ENCODE measurements at places on chromosomes 7 and 10.

DNA sequence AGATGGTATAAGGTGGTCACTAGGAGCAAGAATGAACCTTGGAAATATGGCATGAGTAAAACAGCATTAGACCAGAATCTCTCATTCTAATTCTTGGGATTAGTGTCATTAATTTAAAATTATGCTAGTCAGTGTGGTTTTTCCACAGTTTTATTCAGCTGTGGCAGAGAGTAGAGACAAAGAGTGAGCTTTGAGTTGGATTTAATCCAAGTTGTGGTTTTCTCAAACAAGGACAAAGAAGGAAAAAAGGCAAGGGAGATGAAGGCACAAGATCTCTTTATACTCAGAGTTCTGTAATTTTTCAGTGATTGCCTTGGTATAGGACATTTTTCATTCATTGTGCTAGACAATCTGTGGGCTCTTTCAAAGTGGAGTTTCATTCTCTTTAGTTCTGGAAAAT, 28.2 kb upstream of the AKAP9 start:
- no peak for DNase-seq

DNA sequence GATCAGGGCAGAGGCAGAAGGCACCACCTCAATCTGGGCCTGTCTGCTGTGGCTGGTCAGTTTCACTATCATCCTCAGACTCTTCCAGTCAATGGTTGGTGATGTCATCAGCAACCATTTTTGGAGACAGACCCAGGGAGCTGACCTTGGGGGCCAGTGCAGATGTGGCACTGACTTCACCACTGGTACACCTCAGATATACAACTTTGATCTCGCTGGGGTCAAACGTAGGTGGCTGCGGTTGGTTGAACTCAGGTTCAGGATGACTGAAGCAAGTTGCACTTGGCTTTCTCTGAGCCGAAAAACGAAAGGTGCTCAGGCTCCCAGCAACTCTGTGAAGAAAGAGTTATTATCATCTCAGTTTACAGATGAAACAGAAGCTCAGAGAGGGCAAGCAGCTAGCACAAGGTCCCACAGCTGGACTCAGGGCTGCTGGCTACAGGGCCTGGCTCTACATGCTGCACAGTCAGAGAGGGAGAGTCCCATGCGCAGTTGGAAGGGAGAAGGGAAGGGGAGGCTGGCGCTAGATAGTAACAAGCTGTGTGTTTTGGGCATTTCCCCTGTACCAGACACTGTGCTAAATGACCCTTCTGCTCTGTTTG, 27.2 kb downstream of the ANKRD16 start:
- no peak for DNase-seq

DNA sequence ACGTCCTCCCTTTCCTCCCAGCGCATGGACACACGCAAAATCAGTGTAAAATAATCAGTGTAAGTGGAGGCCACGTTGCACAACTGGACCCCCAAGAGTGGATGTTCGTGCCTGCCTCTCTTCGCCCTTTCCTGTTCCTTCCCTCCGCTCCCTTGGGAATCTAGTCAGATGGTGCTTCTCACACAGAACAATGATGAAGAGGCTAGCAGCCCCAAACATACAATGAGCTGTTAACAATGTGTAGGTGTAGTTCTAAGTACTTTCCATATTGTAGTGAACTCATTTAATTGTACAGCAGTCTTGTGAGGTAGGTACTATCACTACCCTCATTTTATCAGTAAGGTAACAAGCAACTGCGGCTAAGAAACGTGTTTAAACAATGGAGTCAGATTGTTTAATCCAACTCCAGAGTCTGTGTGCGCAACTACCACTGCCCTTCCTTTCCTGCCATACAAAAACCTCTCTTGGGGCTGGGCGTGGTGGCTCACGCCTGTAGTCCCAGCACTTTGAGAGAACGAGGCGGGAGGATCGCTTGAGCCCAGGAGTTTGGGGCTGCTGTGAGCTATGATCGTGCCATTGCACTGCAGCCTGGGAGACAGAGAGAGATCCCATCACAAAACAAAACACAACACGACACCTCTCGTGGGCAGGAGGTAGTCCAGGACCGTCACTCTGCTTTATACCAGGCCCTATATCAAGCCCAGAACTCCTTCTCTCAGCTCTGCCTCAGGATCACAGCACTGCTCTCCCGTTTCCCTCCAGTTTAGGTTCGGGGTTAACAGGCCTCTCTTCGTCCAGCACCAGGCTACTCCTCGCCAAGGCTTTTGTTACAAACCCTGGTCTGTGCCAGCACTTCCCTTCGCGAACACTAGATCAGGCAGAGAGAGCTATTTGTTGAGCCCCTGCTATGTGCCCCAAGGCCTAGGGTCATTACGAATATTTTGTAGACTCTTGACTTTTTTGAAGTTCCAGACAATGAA, 1.1 kb downstream of the FKBP9 start:
- DNase-seq, result no peak

DNA sequence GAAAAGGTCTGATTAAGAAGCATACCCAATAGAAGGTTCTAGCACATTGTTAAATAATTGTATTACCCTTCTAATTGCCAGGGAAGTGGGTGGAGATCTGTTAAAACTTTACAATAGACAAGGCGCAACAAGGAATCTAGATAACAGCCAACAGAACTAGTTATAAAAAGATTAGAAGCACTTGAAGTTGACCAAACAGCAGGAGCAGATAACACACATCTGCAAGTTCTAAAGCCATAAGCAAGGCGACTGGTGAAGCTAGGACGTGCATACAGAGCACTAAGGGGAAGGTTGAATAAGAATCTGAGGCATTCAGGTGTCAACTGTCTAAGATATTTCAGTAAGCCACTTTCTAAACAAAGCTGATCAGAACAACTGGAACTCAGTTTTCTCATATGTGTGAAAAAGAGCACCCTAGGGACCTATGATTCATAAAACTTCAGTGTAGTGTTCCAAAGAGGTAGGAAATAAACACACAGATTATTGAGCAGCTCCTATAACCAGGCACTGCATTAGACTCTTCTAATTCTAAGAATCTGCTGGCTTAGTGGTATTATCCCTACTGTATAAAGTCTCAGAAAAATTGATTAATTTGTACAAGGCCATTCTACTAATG, 111.2 kb downstream of the SAMD9 start:
- no peak for DNase-seq

DNA sequence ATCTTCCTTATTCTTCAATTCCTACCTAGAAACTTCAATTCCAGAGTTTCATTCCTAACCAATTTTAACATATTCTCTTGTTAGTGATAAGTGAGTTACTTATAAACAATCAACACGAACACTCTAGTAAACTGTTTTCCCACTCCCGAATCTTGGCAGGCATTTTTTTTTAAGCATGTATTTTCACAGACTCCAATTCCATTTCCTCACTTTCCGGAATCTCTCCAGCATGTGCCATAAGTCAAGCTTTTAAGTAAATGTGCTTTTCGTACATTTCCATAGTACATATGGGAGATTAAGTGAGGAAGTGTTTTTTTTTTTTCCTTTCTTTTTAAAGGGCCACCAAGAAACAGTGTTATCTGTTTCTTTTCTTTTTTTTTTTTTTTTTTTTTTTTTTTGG, 89.1 kb downstream of the FGFR2 start:
- DNase-seq, result no peak

DNA sequence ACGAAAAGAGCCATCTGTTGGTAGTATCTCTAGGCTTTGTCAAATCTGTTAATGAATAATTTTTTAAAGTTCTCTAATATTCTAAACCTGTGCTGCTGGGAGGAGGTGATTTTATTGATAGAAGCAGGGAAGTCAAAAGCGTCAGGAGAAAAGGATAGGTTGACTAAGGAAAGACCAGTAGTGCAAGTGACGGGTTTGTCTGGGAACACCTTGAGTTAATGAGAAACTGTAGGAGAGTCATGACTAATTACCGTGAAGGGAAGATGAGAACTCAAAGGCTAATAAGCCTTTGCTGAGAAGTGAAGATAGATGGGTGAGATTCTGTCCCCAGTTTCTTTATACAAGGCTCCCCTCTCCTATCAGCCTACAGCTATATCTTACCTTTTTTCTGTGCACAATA, 5.0 kb upstream of the PDK4 start:
- no peak for DNase-seq

GRCh38 chr7:94420328-94420727, 25.6 kb downstream of the COL1A2 start:
- DNase-seq, result no peak

- no peak for DNase-seq
These were observed 389.6 kb downstream of the GFRA1 start for GRCh38 chr10:115883372-115883771.

DNA sequence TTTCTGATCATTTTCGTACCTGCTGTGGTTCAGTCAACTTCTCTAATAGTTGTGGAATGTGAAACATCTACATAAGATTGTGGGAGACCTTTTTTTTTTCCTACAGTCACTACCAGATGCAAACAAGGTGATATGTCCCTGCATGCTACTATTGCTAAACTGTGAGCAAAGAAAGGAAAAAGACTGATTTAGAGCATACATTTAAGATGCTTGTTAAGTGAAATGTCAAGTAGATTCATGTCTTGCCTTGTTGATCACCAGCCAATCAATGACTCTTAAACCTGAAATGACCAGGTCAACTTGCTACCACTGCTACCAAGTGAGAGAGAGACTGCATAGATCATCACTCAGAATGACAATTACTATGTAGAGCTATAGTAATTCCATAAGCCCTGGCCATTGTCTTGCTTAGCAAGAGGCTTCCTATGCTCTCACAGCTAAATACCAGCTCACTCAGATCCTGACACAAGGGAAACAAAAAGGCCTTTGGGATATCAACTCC, 84.3 kb upstream of the SKAP2 start:
- DNase-seq, result no peak
